ENCODE measurements at places on chromosomes 3 and 15.

GRCh38 chr15:74306781-74307217 lies 60.6 kb downstream of the CYP11A1 start:
- DNase-seq = no peak

GRCh38 chr3:37442397-37442796 lies 268.0 kb upstream of the LRRFIP2 start:
- DNase-seq = no peak

DNA sequence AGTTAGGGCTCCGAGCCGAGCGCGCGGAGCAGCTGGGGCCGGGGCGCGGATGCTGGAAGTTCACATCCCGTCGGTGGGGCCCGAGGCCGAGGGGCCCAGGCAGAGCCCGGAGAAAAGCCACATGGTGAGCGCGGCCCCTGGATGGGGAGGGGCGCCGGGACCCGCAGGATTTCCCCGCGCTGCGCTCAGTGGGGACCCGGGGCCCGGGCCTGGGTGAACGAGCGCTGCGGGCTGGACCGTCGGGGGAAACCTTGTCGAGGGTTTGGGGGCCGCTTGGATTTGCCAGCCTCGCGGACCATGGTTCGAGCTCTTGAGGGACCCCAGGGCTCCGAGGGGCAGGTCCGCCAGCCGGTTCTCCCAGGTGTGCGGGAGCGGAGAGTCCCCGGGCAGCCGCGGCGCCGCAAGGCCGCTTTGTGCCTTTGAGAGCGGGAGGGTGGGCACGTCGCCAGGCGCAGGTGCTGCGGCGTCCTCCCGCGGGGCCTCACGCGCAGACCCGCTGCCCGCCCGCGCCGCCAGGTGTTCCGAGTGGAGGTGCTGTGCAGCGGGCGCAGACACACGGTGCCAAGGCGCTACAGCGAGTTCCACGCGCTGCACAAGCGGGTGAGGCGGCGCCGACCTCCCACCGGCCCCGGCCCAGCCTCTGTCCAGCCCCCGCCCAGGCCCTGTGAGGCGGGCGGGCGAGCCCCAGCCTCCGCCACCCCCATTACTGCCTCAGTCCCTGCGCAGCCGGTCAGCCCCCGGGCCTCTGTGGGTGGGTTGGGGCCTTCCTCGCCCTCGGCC lies at the start of gene SNX22:
Gene SNX22 (plus strand): TSS at position 5 of the 780 bp plus-strand sequence. CDS start 45 bp downstream, at position 50.
- DNase-seq = no peak

DNA sequence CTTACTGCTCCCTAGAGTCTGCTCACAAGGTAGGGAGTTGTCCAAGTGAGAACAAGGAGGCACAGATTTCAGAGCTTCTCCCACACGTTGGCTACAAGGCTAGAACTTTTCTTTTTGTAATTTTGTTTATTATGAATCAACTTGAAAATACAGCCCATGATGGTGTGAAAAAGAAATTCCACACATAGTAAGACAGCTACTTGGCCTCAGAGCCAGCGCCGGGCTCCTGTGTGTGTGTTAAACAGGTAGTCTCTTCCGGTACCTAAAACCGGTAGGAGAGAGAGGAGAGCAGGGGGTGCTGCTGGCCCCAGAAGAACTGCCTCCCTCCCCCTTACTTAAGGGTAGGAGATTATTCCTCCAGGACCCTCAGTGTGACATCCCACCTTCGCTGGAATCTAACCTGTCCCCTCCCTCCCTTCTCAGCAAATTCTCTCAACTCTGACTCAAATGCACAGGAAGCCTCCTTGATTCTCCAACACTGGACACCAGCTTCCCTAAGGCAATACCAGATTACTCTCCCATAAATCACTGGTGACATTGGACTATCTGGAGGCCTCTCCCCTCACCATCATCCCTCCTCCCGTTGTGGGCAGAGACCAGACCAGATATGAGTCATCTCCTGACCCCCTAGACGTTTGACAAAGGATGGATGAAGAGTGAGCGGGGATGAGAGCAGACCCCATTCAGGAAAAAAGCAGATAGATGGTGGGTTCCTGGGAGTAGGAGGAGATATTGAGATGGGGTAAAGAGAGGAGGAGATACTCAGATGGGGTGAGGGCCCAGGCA lies 4.5 kb upstream of the IP6K1 start:
- no peak for DNase-seq

DNA sequence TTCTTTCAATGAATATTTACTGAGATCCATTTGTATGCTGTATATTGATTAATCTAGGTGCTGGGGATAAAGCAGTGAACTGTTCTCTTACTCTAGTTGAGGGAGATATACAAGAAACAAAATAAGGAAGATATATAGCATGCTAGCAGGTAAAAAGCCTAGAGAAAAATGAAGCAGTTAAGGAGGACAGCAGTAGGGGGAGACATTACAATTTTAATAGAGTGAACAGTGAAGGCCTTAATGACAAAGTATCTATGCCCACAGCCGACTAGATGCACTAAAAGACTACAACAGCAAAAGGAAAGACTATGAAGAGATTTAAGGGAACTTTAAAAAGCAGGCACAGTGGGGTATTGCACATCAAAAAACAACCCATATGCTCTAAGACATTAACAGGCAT lies 81.4 kb downstream of the XRN1 start:
- DNase-seq = no peak

- no peak for DNase-seq
Measured at GRCh38 chr15:45719490-45719889, 84.7 kb downstream of the SQOR start.

GRCh38 chr15:66101715-66102395 lies 151.7 kb downstream of the MEGF11 start:
- DNase-seq = no peak

- DNase-seq = no peak
Measured at GRCh38 chr15:59217876-59218498, 11.3 kb downstream of the LDHAL6B start.

DNA sequence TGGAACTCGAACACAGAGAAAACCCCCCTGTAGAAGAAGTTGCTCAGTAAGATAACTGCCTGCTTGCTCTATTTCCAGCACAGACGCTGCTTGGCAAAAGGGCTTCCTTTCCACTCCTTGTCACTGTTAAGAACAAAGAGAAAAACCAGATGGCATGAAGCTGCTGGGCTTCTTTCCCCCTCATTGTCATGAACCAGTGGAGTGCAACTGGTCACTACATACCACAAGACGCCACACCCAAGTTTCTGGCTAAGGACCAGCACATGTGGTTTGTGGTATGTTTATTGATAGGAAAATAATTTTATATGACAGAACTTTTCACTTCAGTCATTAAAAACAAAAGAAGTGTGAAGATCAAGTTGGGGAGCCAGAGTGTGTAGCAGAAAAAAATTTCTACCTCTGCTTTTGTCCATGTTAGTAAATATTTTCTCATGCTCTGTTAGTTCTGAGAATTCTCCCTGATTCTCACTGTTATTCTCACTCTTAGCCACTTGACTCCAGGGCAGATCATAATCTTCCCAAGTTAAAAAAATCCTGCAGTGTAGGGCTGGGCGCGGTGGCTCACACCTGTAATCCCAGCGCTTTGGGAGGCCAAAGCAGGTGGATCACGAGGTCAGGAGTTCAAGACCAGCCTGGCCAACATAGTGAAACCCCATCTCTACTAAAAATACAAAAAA lies 37.9 kb downstream of the CLK3 start:
- DNase-seq = peak; percentile 60

All from AG09319 (cell line).